ENCODE measurements at places on chromosomes 7 and 10.

DNA sequence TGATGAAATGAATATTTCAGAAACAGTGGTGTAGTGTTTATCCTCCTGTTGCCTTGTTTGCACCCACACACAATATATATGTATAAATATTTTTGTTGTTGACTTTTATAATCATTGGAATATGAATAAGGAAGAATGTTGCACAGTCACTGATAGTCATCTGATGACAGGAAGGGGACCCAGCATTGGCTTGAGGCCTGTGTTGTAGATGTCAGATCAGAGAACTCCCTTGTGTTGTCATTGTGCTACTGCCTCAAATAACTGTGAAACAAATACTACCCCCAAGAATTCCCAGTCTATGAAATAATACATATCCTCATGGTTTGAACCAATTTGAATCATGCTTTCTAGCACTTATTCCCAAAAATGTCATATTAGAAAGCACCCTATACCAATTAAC is 84.0 kb downstream of the NRG3 start:
- no peak for DNase-seq

GRCh38 chr10:58851606-58852005 is 324.8 kb upstream of the PHYHIPL start:
- no peak for DNase-seq

- no peak for DNase-seq
Observed at GRCh38 chr10:118873738-118874105, 119.0 kb upstream of the CACUL1 start.

DNA sequence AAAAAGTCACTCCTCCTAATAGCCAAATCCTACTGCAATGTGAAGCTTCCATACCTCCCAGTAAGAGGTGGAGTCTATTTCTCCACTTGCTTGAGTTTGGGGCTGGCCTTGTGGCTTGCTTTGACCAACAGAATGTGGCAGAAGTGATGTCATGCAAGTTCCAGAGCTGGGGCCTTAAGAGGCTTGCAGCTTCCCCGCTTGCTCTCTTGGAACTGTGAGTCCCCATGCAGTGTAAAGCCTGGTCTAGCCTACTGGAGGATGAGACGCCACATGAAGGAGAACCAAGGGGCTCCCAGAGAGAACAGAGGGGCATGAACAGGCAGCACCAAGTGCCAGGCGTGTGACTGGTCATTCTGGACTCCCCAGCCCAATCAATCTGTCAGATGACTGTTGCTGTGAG is 58.6 kb upstream of the OPALIN start:
- peak; percentile 24 for DNase-seq

DNA sequence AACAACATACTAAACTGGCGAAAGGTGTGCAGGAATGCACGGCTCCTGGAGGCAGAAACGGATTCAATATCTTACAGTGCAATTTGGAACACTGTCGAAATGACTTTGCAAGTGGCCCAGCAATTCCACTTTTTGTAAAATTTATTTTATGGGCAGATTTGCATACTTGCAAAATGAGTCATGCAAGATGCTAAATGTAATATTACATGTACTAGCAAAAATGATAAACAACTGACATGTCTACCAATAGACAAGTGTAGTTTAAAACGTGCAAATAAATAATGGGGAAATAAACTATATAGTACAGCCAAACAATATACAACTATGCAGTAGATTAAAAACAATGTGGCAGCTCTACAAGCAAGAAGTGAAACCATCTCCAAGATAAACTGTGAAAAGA is 97.7 kb downstream of the ARHGAP12 start:
- no peak for DNase-seq

DNA sequence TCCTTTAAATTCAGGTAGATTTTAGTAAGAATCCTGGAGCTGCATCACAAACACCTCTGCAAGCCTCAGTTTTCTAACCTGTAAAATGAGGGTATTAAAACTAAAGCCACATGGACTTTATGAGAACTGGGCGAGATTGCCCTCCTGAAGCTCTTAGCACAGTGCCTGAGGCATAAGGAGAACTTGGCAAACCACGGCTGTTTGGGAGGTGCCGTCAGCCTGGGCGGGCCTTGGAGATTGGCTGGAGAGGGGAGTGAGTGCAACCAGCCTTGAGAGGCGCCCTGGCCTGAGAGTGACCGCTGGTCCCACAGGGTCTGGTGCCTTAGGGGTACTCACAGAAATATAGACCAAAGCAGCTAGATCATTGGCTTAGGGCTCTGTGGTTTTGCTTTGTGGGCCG is 5.4 kb upstream of the TNS3 start:
- DNase-seq = peak; percentile 75

- peak; percentile 92 for DNase-seq
Observed at GRCh38 chr10:14617852-14618251, 156.8 kb downstream of the FAM107B start.

DNA sequence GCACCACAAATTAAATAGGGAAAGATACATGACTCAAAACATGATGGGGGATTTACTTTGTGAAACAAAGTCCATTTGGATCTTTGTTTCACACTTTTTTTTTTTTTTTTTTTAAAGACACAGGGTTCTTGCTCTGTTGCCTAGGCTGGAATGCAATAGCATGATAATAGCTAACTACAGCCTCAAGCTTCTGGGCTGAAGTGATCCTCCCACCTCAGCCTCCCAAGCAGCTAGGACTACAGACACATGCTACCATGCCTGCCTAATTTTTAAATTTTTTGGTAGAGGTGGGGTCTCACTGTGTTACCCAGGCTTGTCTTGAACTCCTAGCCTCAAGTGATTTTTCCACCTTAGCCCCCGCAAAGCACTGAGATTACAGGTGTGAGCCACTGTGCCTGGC is 172.6 kb upstream of the KLF14 start:
- DNase-seq = no peak

- no peak for DNase-seq
Observed at GRCh38 chr7:4699841-4700240, 17.7 kb downstream of the FOXK1 start.

GRCh38 chr10:49352323-49352722 is 43.6 kb downstream of the DRGX start:
- no peak for DNase-seq

DNA sequence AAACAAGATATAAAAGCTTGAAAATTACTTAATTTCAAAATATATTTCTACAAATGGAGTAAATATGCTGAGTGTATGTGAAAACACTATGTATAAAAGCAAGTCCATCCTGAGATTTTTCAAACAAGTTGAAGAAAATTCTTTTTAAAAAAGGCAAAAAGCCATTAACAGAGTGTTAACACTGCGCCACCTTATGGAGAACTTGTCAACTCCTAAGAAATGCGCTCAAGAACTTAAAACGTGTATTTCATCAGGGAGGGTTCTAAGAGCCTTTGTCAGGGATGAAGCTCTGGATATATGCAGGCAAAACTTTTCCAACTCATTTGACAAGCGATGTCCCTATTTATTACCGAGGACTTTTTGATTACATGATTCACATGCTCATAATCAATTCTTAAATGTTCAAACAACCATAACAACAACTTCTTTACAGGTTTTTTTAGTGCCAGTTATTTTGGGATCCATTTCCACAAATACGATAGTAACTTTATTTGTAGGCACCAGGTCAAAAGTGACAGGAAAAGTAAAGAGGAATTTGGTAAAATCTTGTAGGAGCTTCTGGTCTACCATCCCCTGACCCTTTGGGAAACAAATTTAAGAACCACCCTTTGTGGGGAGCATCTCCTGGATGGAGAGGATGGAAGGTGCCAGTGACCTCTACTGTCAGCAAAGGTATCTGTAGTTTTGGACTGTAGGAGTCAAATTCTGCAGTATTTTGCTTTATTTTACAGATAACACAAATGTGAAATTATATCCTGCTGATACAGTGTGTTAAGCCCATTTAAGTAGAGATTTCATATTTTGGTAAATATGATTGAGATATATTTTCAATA is 23.2 kb downstream of the CALCR start:
- DNase-seq = peak; percentile 45

GRCh38 chr7:82318786-82319185 is 124.8 kb downstream of the CACNA2D1 start:
- no peak for DNase-seq

- DNase-seq = no peak
Observed at GRCh38 chr7:1274876-1275375, 42.3 kb downstream of the UNCX start.

- no peak for DNase-seq
Observed at GRCh38 chr7:134339475-134339874, 22.7 kb upstream of the SLC35B4 start.

DNA sequence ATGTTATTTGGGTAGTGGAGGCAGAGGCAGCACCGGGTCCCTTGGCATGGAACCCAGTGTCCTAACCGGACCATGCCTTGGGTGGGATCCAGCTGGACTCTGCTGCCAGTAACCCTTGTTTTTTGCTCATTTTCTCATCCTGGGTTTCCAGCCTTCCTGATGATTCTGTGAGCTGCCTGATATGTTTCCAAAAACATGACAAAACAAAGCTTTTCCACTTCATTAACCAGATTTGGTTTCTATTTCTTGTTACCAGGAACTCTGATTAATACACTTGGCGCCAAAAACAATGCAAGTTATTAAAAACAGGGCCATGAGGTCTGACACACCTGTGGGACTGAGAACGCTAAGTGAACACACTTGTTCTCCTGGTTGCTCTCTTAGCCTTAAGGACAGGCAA is 32.8 kb upstream of the DLG5 start:
- DNase-seq = no peak

DNA sequence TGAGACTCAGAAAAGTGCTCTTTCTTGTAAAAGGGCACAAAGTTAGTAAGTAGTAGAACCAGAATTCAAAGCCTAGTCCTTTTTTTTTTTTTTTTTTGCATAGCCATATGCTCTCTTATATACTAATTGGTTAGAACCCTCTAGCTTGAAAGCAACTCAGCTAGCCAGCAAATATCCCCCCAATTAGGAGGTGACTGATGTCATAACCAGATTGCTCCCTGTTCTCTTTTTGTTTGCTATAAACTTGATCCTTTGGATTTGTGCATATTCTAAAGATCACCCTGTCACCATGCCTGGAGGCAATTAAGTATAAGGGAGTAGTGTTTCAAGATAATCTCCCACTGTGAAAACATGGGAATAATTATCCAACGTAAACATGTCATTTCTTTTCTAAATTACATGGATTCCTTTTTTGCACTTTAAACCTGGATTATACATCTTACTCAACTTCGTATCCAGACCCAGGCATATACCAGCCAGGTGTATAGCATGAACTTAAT is 963.4 kb downstream of the CNTNAP2 start:
- no peak for DNase-seq

GRCh38 chr10:59830601-59831259 is 75.6 kb downstream of the CCDC6 start:
- DNase-seq = peak; percentile 51

GRCh38 chr10:36187380-36188079 is 545.4 kb upstream of the FZD8 start:
- no peak for DNase-seq

DNA sequence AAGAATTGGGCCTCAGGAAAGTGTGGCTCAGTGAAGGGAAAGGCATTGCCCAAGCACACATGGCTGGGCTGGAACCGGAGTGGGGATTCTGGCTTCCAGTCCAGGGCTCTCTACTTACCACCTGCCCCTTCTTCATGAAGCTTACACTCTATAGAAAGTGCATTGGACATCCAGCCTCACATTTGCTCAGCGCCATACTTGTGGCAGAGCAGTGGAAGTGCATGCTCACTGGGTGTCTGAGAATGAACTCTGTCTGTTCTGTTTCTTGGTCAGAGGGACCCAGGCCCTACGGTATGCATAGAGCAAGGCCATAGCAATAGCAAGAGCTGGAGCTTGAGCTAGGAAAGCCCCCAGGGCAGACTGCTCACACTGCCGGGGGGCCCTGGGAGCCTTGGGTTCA is 1253.5 kb downstream of the TYW1 start:
- DNase-seq = no peak

GRCh38 chr7:151248346-151249033 is at the start of gene SMARCD3:
TSS of gene SMARCD3 (minus strand) at chr7:151248694. CDS start at chr7:151248562, 132 bp downstream.
- no peak for DNase-seq

DNA sequence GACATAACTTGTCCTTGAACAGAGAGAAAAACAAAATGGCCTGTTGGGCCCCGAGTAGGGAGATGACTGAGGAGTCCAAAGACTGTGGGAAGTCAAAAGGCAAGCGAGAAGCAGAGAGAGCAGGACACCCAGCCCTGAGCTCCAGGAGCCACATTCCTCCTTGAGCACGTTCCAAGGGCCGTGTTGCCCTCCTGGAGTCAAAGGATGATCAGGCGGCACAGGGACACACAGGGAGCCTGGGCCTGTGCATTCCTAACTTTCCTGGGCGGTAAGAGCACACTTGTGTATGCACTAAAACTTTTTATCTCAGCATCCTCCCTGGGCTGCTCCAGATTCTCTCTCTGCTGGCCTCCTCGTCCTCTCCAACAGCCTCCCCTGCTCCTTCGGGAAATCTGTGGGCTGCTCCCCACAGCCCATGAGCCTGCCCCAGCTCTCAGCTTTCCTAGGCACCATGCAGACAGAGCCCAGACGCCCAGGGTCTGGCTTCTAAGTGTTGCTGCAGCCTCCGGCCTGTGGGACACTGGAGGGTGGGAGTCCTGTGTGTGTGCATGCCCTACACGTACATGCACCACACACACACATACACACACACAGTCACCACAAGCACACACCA is 281.8 kb downstream of the POU6F2 start:
- no peak for DNase-seq

- no peak for DNase-seq
Observed at GRCh38 chr7:117202511-117202910, 120.3 kb downstream of the WNT2 start.

- DNase-seq = no peak
Observed at GRCh38 chr10:19908991-19909696, 92.9 kb downstream of the PLXDC2 start.

- DNase-seq = no peak
Observed at GRCh38 chr7:25383402-25383801, 155.1 kb upstream of the NPVF start.

DNA sequence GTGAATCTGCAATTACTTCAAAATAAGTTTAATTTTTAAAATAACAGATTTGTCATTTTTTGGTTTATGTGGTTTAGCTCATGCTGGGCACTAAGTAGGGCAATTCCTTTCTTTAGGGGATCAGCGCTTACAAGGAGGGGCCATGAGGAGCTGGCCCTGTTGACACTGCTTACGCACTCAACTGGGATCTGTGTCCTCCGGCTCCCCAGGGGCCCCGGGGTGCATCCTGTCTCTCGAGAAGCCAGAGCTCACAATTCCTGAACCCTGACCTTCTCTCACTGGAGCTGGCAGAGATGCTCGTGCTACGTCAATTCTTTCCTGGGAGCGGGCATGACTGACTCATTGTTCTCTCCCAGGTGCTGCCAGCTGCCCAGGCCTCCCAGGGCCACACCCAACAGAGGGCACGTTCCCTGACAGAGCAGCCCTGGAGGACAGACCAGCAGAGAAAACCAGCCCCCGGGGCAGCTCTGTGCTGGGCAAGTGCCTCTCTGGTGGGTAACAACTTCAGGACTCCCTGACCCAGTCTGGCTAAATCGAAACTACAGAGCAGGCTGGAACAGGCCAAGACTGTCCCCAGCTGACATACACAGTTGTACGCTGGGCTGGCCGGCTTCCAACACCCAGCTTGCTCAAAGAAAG is 36.8 kb downstream of the CTBP2 start:
- no peak for DNase-seq

DNA sequence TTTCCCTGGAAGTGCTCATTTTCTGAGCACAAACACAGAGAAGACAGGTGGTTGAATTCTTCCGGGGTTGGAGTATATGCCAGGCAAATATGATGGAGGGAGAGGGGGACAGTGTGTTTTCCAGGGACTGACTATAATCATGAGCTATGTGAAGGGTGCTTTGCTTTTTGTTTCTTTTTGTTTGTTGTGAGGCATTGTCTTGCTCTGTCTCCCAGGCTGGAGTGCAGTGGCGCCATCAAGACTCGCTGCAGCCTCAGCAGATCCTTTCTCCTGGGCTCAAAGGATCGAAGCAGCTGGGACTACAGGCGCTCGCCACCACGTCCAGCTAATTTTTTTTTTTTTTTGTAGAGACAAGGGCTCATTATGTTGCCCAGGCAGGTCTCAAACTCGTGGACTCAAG is 47.3 kb upstream of the CPN1 start:
- DNase-seq = no peak
